ENCODE measurements at places on chromosomes 12 and 14.

DNA sequence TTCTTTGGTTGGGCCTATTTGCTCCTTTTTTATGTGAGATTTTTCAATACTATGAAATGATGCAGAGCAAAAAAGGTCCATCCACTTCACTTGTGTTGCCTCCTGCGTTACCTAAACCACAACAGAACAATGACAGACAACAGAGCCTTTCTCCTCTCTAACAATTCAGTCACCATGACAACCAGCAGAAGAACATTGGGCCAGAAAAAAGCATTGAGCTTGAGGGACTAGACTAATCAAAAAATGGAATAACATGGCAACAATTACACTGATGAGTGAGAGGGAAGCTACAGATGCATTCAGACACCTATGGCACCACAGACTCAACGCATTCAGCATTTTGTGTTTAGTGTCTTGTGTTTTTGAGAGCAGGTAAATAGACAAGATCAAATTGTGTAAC lies 44.6 kb upstream of the PTCSC3 start:
- no peak for DNase-seq

GRCh38 chr12:96136161-96136560 lies 58.0 kb upstream of the ELK3 start:
- DNase-seq = peak; percentile 19

DNA sequence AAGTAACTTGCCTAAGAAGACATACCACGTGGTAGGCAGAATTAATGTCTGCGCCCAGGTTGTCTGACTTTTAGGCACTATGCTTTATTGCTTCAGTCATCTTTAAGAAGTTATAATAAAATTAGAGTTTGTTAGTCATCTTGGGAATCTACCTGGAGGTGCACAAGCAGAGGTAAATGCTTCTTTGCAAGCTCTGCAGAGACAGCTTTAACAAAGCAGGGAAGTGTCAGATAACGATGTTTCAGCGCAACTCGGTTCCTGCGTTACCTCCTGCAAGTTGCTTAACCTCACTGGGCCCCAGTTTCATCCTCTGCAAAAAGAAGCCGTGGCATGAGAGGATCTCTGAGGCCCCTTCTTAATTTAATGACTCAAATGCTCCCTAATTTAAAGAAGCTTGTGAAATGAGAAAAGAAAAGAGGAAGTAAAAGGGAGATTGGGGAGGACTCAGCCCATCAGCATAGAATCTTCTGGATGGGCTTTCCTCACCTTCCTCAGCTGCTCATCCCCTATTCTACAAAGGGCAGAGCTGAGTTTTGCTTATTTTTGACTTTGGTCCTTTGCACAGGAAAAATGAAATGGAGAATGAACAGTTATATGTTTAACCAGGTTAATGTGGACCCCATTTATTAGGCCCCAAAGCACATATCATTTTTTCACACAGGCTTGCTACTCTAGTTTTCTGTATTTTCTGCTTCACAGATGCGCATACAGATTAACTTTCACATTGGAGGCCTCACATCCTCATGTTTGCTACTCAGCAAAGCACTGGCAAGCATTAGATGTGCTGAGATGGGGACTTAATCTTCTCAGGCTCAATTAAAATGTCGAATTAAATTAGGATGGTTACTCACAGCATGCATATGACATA lies 5.1 kb downstream of the ARHGDIB start:
- DNase-seq = no peak

DNA sequence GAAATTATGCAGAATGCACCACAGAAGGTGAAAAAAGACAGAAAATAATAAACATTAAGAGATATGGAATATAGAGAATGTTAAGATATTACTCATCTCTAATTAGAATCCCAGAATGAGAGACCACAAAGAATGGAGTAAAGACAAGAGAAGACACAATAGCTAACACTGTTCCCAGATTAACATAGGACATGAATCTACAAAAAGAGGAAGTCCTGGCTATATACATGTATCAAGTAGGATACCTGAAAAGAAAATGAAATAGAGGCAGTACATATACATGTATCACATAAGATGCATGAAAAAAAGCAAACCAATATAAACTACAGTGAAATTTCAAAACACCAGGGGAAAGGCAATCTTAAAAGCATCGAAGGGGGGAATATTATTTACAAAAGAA lies 5.6 kb upstream of the EPS8 start:
- DNase-seq = no peak

GRCh38 chr14:68820536-68820935 lies 27.7 kb upstream of the ZFP36L1 start:
- DNase-seq = no peak

- DNase-seq = no peak
Observed at GRCh38 chr14:68404146-68404527, 388.7 kb downstream of the ZFP36L1 start.

Data from retinal pigment epithelial cell (primary cell).